DMS79 treated with DMSO at 0.1 percent for 48 hours (cell line): ENCODE measurements at places on chromosomes 5 and 9.

DNA sequence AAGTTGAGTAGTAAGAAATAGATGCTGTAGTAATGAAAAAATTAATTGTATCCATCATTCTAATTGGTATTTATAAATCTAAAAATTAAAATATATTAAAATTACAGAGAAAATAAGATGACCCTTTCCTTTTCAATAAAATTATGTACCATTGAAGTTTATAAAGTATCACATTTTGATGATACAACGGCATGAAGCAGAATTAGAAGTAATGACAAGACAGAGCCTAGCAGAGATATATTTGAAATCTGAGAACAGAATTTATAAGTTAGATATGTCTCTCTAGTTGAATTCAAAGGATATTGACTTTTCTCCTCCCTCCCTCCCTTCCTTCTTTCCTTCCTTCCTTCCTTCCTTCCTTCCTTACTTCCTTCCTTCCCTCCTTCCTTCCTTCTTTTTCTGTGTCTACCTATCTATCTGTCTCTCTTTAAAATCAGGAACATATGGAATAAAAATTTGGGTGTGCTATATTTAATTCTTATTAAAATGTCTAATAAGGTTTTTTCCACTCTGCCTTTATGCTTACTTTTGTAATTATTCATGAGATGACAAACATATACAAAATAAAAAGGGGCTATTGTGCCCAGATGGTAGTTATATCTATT, 258.5 kb upstream of the CD180 start:
- no peak for DNase-seq

- no peak for DNase-seq
These were observed 339.2 kb downstream of the ADAMTS6 start for GRCh38 chr5:65142511-65143011.

- DNase-seq: peak; percentile 42
These were observed 111.7 kb upstream of the NUDT12 start for GRCh38 chr5:103674251-103674650.

- DNase-seq: no peak
These were observed 16.6 kb upstream of the UNC5A start for GRCh38 chr5:176793736-176794135.

- no peak for DNase-seq
These were observed 368.3 kb downstream of the ENC1 start for GRCh38 chr5:74272024-74272775.

DNA sequence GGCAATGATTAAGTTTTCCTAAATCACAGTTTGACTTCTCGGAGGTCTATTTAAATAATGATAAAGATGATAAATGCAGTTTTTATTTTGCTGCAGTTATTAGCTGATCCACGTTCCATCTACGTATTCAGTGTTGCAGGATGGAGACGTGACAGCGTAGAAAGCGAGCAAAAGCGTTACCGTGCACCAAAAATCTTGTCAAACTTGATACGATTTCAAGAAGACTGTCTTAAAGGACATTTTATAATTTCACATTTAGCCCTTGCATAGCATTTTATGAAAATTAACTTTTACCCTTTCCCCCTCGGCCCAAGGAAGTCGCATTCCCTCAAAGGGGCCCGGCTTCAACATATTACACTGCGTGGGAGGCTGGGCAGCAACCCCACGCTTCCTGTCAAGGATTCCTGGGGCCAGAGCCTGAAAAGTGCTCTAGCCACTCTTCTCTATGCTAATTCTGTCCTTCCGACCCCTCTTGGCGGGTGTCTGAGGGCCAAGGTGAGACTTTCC, 7.1 kb upstream of the PURA start:
- no peak for DNase-seq

GRCh38 chr9:4740638-4741364, at the start of gene AK3:
Gene AK3 (minus strand): TSS chr9:4741202. CDS start chr9:4741087, 115 bp downstream.
- peak; percentile 36 for DNase-seq

DNA sequence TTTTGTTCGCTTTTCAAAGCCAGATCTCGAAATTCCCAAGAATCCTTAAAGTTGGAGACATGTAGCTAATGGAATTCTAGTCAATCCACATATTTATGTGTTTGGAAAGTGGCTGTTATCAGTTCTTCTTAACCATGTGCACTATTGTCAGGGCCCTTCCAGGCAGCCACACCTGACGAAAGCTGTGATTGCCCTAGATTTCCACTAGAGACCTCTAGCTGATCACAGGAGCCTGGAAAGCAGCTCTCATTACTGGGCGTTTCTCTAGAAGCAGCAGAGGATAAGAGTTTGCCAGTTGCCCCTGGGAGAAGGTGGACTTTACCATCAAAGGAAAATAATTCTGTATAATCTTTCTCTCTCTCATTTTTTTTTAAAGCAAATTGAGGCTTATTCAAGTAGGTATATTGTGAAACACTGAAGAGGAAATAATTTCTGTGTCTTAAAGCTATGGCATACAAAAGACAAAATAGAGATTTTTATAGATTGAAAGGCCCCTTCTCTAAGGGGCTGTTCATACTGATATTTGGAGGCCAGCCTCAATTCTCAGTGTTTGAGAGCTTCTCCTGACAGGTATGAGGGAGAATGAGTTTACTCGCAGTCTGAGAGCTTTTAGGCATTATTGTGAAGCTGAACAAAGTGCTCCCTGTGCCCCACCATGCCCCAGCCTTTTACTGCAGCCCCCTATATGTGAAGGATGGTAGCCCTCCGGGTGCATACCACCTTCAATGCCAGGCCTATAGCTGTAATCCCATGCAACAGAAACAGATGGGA, 405.4 kb upstream of the ACTBL2 start:
- no peak for DNase-seq

- peak; percentile 37 for DNase-seq
These were observed 213.4 kb downstream of the ATPSCKMT start for GRCh38 chr5:10036136-10036815.

GRCh38 chr5:25427240-25427639, 782.5 kb upstream of the CDH10 start:
- no peak for DNase-seq

GRCh38 chr5:73957397-73958001, 331.5 kb downstream of the ARHGEF28 start:
- DNase-seq: no peak

DNA sequence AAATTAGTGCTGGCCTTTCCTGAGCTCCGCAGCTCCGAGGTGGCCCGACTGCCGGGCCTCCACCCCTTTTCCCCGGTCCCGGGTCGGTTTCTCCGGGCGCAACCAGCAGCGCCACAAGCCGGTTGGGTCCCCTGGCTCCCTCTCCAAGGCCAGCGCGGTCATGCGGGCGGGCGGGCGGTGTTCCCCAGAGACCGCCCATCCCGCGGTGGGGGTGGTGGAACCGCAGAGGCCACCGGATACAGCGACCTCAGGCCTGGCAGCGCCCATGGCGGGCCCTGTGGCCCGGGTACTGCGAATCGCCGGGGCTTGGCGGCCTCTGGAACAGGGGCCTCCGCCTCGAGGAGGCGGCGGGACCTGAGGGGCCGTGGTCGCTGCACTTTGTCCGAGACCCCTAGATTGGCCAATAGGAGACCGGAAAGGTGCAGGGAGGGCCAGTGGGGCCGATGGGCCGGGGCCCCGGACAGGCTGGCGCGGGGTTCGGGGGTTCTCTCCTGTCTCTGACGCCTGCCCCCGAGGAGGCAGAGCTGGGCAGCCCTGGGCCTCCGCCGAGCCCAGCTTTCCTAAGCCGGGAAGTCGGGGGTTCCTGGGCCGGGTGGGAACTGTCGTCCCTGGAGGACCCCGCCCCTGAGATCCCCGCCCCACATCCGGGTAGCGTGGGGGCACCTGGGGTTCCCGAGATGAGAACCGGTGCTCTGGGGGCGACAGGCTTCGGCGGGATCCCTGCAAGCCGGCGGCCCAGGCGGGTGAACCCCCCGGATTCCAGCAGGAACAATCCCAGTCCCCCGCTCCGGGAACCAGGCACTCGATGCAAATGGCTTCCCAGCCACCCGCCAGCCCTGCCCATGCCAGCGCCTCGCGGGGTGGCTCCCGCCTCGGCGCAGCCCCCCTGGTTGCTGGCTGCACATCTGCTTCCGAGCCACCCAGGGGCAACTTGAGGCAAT, 293.9 kb downstream of the ZSWIM6 start:
- no peak for DNase-seq

DNA sequence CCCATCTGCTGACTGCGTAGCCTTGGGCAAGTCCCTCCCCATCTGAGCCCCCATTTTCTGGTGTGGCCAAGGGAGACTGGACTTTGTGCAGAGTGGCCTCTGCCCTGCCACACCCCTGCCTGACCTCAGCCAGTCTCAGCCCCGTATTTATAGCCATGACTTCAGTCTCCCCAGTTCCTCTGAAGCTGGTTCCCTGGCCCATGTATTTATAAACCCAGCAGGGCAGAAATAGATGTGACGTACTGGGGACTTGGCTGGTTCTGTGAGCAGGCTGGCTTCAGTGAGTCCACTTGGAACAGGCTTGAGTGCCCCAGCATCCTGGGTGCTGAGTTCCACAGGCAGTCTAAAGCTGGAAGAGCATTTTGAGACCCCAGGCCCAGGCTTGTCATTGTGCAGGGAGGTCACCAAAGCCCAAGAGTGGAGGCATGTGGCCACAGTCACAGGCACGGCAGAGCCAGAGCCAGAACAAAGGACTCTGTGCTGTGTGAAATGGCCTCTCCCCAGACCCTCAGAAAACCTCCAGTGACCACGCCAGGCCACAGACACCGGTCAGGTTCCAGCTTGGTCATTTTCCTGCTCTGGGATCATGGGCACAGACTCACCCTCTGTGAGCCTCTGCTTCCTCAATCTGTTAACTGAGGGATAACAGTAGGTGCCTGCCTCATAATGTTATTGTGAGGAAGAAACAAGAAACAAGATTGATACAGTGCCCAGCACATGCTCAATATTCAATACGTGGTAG, 30.4 kb upstream of the SYNPO start:
- no peak for DNase-seq

GRCh38 chr5:157520911-157521703, 54.5 kb downstream of the ADAM19 start:
- no peak for DNase-seq

DNA sequence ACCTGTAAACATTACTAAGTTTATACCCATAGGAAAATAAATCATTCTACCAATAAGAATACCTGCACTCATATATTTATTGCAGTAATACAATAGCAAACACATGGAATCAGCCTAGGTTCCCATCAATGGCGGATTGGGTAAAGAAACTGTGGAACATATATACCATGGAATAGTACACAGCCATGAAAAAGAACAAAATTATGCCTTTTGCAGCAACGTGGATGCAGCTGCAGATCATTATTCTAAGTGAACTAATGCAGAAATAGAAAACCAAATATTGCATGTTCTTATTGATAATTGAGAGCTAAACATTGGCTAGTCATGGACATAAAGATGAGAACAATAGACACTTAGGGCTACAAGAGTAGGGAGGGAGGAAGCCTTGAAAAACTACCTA, 667.4 kb upstream of the WWC1 start:
- no peak for DNase-seq

GRCh38 chr9:15972760-15973159, 419.9 kb downstream of the CCDC171 start:
- DNase-seq: no peak

DNA sequence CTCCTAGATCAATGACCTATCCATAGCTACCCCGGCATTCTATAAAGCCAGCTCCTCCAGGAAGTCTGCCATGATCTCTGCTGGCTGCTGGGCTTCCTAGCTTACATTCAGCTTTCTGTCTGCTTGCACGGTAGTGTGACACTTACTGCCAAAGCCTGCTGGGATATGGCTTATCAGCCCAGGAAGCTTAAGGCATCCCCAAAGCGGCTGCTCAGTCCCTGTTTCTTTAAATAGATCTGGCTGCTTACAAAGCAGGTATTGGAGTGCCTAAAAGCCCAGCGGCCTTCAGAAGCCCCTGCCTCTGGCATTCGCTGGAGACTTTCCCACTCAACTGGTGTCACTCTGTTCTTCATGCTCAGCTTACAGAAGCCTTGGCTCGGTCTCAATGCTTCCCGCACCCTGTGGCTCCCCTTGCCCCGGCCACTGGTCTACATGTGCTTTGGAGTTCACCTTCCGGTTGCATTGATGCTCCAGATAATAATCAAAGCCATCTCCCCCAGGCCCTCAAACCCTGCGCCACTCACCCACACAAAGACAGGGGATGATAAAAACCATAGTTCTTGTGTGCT, 31.3 kb upstream of the STRBP start:
- no peak for DNase-seq

DNA sequence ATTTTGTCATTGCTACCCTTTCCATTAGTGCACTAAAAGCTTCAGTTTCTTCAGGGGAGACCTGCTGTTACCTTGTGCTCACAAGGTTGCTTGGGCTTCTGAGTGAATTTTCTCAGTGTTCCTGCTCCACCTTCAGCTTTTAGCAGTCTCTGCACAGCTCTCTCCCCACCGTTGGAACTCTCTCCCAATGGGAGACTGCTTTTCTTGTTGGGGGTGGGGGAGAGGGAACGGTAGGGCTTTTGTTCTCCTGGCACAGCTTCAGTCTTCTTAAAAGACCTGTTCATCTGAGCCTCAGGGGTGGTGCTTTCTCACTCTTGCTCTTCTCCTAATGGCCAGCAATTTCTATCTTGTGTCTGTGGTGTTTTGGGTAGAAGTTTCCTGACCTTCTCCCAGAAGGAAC, 915.7 kb downstream of the EFNA5 start:
- DNase-seq: no peak

DNA sequence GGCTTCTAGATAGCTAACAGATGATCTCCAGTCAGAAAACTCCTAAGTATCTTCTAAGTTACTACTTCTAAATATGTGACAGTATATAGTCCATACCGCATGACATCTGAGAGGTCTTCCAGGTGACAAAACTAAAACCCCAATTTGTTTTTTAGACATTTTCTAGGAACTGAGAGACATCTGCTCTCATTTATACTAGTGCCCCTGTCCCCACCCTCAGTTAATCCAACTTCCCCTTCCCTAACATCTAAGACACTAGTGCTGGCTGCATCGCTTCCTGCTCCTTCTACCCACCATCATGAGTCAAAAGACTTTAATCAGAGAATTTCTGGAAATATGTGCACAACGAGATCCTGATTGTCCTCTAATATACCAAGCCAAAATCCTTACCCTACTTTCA, 37.9 kb downstream of the FBXW11 start:
- DNase-seq: no peak

DNA sequence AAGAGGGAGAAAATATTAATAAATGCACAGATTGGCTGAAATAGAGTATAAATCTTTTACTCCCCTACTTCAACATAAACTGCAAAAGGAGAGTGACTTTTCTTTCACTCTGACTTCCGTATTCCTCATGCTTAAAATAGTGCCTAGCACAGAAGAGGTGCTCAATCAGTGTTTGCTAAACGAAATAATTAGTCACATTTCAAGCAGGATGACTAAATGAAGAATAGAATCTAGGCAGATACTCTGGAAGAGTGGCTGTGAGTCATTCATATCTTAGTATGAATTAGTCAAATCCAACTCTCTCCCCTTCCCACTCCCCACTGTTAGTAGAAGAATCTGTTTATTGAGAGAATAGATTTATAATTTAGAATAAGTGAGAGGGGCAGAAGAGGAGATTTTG, 4.8 kb downstream of the CD274 start:
- no peak for DNase-seq

- no peak for DNase-seq
These were observed 63.1 kb upstream of the FAM174A start for GRCh38 chr5:100472091-100472490.

DNA sequence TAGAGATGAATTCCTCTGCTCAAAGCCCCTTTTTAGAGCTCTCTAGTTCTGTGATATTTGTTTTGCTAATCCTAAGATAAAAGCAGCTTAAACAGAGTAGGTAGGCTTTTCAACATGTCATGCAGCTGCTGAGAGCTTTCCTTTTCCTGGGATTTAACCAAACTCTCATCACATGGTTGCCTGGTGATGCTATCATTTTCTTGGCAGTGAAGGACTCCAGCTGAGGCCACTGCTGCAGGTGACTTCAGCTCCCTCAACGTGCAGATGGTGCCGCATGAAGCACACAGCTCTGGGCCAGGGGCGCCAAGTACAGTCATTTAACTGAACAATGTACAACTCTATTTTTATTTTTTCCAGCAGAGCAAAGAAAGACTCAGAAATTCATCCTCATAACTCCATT, 42.2 kb downstream of the SECISBP2 start:
- peak; percentile 25 for DNase-seq
